AG04450 (cell line): ENCODE measurements at places on chromosomes 1 and 21. TPM values are rescaled to one million over a fixed set of nuclear protein-coding genes. Genes with fewer than 3 reads are reported as not detected.

DNA sequence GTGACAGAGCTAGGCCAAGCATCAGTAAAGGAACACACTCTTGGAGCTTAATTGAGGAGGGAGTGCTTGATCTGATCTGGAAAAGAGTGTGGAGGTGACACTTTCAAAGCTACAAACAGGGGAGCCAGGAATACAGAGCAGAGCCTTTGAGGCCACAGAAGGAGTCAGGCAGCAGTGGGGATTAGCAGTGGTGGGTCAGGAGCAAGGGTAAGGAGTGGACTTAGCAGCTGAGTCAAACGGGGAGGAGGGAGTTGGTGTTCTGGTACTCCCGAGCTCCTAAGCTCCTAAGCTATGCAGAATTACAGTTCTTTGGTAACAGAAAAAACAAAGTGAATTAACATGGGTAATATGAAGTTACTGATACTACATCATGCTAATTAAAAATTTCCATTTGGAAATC, 14.5 kb downstream of the RAB4A start:
- no peak for DNase-seq

DNA sequence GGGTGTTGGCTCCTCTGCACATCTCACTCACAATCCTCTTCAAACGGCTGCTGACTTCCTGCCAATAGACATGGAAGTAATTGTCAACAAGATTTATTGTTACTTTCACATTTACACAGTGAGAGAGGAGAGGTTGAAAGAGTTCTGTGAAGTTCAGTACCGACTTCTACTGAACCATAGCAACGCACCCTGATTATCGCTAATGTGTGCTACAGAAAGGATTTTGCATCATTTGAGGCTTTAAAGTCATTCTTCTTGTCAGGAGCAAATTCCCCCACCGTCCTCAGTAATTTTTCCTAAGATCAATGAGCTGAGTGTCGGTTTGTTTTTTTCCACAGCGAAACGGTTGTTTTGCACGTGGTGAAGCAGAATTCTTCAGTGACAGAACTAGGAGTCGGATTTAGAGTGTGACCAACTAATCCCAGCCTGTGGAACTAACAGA, 361.0 kb downstream of the ADGRL2 start:
- no peak for DNase-seq

DNA sequence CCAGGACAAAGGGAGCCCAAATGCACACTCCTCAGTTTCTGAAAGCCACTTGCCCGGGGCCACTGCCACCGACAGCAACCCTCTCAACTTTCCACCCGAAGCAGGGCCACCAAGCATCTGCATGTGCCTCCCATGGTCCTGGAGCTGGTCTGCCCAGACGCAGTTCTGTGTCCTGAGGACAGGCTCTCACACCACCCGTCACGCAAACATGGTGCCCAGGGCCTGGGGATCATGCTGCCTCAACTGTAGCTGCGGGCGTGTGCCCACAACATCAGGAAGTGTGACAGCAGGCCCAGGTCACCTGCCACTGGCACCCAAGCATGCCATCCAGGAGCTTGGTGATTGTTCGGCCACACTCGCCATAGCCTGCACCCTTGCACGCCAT, 14.4 kb downstream of the GBP1 start:
- no peak for DNase-seq

DNA sequence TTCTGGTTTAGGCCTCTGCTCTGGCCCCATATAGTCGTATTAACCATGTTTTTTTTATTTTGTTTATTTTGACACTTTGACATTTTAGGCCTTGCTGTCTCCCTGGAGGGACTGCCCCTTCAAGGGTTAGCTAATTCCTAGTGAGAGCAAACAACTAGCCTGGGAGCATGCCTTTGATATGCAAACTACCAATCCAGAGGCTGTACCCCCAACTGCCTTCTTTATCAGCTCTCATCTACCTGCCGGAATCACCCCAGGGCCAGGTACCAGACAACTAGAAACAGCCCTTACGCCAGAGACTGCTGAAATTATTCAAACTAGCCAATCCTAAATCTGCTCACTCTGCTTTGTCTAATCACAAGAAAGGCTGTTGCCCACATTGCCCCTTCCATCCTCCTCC, 13.0 kb upstream of the ST6GALNAC5 start:
- no peak for DNase-seq

DNA sequence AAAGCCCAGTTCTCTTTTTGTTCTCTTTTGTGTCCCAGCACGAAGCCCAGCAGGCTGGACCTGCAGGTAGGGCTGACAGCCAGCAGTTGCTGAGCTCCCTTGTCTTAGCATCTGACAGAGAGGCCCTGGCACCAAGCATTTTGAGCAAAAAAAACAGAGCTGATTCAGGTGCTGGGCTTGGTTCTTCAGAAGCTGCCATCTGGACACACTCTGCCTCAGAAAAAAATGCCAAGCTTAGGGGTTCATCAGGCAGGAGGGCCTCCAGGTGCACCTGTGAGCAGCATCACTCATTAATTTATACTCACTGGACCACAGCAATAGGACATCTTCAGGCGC, 167.1 kb upstream of the PLD5 start:
- no peak for DNase-seq

GRCh38 chr1:98704474-98704873, 43.0 kb downstream of the SNX7 start:
- no peak for DNase-seq

- DNase-seq: peak; percentile 16
Observed at GRCh38 chr1:205983925-205984725, 19.1 kb downstream of the RAB7B start.

DNA sequence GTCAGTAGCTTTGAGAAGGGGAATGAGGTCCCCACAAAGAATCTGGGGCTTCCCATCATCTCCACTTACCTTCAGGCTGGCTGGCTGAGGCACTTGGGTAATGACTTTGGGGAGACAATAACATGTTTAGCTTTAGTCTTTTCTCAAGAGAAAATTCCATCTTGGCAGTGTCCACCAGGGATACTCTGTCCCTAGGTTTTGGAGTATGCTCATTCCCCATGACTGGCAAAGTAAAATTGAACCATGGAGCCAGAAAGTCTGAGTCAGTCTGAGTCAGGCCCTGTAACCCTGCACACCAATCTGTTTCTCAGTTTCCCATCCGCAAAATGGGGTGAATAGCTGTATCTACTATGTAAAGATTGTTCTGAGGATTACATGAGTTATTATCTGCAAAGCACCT, 28.2 kb downstream of the RUNX1 start:
- no peak for DNase-seq

DNA sequence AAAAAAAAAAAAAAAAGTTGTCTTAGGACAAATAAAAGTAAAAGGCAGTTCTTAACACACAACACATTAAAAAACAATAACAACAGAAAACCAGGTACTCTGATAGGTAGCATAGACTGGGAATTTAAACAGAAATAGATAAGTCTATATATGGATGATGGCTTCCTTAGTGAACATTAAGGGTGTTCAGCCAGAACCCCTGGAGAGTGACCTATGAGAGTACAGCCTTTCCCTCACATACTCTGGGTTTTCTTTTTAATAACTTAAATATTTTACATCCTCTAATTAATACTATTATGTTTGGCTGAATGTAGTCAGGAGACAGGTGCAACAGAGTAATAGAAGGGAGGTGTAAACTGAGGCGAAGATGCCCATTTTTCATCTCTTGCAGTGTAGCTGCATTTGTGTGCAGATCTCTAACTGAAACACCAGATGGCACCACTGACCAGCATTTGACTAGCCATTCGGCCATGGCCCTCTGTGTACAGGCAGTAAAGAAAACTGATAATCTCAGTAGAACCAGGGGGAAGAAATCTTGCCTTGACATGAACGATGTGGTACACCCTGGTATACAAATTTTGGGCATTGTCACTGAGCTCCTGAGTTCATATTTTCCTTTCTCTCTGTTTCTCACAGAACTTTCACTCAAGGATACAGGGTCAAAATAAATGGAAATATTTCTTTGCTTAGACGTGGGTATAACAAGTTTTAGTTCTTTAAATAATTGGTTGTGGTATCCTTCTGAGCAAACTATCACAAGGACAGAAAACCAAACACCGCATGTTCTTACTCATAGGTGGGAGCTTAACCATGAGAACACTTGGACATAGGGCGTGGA, 7.6 kb downstream of the TTF2 start:
- peak; percentile 41 for DNase-seq

DNA sequence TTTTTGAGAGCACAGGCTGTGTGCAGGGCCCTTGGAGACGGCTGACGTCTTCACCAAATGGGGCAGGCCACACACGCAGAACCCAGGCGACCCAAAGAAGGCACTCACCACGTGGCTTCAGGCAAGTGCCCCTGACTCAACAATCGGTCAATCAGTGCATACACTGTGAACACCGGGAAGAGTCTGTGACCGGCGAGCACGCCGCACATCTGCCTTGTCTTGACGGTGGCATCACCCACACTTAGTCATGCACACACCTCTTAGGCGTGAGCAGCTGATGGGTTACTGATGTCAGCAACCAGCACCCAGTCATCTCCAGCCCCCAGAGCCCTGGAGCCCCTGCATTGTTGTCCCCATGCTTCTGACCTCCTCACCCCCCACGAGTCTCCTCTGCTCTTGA, 4.9 kb upstream of the LRRC3 start:
- no peak for DNase-seq

DNA sequence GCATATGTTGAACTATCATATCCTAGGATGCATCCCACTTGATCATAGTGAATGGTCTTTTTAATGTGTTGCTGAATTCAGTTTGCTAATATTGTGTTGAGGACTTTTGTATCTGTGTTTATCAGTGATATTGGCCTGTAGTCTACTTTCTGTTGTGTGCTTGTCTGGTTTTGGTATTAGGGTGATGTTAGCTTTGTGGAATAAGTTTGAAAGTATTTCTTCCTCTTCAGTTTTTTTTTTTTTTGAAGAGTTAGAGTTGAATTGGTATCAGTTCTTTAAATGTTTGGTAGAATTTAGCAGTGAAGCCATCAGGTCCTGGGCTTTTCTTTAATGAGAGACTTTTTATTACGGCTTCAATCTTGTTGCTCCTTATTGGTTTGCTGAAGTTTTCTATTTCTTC, 162.3 kb downstream of the VAV3 start:
- no peak for DNase-seq

DNA sequence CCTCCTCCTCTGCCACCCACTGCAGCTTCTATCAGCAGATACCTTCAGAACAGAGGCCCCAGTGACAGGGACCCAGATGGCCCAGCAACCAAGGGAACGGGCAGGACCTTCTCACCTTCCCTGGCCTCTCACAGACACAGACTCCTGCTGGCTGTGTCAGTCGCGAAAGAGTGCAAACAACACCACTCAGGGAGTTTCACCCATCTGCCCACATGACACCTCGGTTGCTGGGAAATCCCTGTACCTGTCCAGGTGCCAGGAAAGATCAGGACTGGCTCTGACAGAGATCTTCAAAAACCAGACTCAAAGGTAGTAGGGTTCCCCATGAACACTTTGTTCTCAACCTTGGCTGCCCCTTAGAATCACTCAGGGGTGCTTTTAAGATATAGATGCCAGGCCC, 83.5 kb upstream of the HIVEP3 start:
- no peak for DNase-seq

GRCh38 chr21:39359382-39359781, 10.5 kb upstream of the HMGN1 start:
- DNase-seq: no peak

GRCh38 chr1:52579415-52579814, 22.8 kb upstream of the GPX7 start:
- DNase-seq: no peak

CD52 gene
- not detected in 2 replicates for polyA plus RNA-seq

CENPF gene
- 11.1 and 17.5 TPM in 2 replicates for polyA plus RNA-seq

BARHL2 gene
- not detected in 2 replicates for polyA plus RNA-seq

PLA2G5 gene
- not detected in 2 replicates for polyA plus RNA-seq

HES3 gene
- polyA plus RNA-seq: not detected in 2 replicates

VHLL gene
- not detected in 2 replicates for polyA plus RNA-seq
